ENCODE measurements at places on chromosomes 3 and 15. TPM values are rescaled to one million over a fixed set of nuclear protein-coding genes. Genes with fewer than 3 reads are reported as not detected.

The BLOC1S6 gene
- 46.5 TPM for total RNA-seq

The CPNE9 gene
- total RNA-seq, result 0.30 TPM

The ARL8B gene
- total RNA-seq, result 35.0 TPM

The OSBPL10 gene
- total RNA-seq, result 42.4 TPM

The KLHL6 gene
- total RNA-seq, result 12.3 TPM

The ERICH6 gene
- not detected for total RNA-seq

The FEZF2 gene
- total RNA-seq, result not detected

The SETD2 gene
- 17.8 TPM for total RNA-seq

The ANKDD1A gene
- total RNA-seq, result 0.73 TPM

The ANP32A gene
- 49.2 TPM for total RNA-seq

The ZNF620 gene
- total RNA-seq, result 5.1 TPM

The RPS17 gene
- total RNA-seq, result 3,563 TPM

The RBP2 gene
- not detected for total RNA-seq

The SEMA6D gene
- 7.0 TPM for total RNA-seq

The TRAIP gene
- total RNA-seq, result 8.4 TPM

The ZCWPW2 gene
- 0.47 TPM for total RNA-seq

The KPNA4 gene
- 33.3 TPM for total RNA-seq

The RTP3 gene
- not detected for total RNA-seq

The MANF gene
- total RNA-seq, result 134 TPM

The GOLGA8J gene
- not detected for total RNA-seq

The MST1R gene
- total RNA-seq, result 1.7 TPM

The DZIP3 gene
- 4.4 TPM for total RNA-seq

The SH3GL3 gene
- total RNA-seq, result not detected

The ANKRD63 gene
- not detected for total RNA-seq

The RAD18 gene
- 11.0 TPM for total RNA-seq

The SENP5 gene
- 21.1 TPM for total RNA-seq

The PFKFB4 gene
- 2.5 TPM for total RNA-seq

The LSM3 gene
- 23.5 TPM for total RNA-seq

The WWTR1 gene
- total RNA-seq, result 68.7 TPM

The RFTN1 gene
- total RNA-seq, result 65.2 TPM

The ADCY5 gene
- total RNA-seq, result not detected

The GADL1 gene
- 0.05 TPM for total RNA-seq

The APBA2 gene
- total RNA-seq, result 29.7 TPM

The WDR93 gene
- not detected for total RNA-seq

The THAP10 gene
- total RNA-seq, result 4.5 TPM

The USP4 gene
- total RNA-seq, result 10.6 TPM

The FGF7 gene
- not detected for total RNA-seq

The C3orf49 gene
- not detected for total RNA-seq

The ZNF662 gene
- total RNA-seq, result 1.1 TPM

The WDR76 gene
- 18.5 TPM for total RNA-seq

The TMEM108 gene
- total RNA-seq, result 0.67 TPM

The PTPN9 gene
- total RNA-seq, result 18.8 TPM

The NR2C2 gene
- total RNA-seq, result 23.1 TPM

The SOX14 gene
- total RNA-seq, result not detected

The UCN2 gene
- not detected for total RNA-seq

The CA12 gene
- 0.33 TPM for total RNA-seq

The STX19 gene
- not detected for total RNA-seq

The ALDH1A3 gene
- 39.8 TPM for total RNA-seq

The CD86 gene
- total RNA-seq, result not detected

The BDH1 gene
- 4.2 TPM for total RNA-seq

The PLD1 gene
- total RNA-seq, result 36.4 TPM

The GPR149 gene
- not detected for total RNA-seq

The ROBO2 gene
- 0.13 TPM for total RNA-seq

The DUOXA1 gene
- not detected for total RNA-seq

The CDCP1 gene
- 1.6 TPM for total RNA-seq

The ITIH3 gene
- not detected for total RNA-seq

The COX17 gene
- 30.4 TPM for total RNA-seq

The ANKRD28 gene
- total RNA-seq, result 37.3 TPM

The NSMCE3 gene
- total RNA-seq, result 8.9 TPM

The VGLL3 gene
- 2.5 TPM for total RNA-seq

Measured in mammary microvascular endothelial cell (primary cell).